Inflammatory macrophage treated with lipopolysaccharide for 1 hour (primary cell): ENCODE measurements at places on chromosomes 4 and X.
A peak's percentile ranks its signal among the peaks of the same experiment; 100 is the strongest.

DNA sequence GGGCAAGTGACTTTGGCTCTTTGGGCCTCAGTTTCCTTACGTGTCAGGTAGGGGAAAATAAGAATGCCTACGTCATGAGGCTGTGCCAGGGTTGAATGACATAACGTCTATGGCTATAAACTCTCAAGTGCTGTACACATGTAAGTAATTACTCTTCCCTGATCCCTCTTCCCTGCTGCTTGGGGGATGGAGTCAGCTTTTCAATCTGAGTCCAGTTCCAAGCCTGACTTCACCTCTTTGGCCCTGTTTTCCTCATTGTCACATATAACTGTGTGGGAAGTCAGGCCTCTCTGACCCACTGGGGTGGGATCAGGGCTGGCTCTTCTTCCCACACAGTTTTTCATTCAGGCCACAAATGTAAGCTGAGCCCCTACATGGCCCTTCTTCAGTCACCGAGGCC lies 11.4 kb upstream of the CITED1 start:
- DNase-seq = no peak

DNA sequence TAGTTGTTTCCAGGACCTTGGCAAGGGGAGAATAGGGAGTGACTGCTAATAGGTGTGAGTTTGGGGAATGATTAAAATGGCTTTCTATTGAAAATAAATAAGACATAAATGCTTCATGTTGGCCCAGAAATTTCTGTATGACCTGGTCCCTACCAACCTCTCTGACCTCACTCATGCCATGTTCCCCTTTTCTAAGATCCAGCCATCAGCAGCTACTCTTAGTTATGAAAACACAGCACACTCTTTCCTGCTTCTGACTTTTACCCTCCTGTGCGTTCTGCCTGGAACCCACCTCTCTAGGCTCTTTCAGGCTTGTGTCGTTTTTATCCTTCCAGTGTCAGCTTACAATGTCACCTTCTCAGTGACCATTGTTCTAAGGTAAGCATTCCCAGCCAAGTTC lies 14.8 kb upstream of the CXCL5 start:
- no peak for DNase-seq

GRCh38 chrX:22424919-22425318 lies 152.2 kb downstream of the CBLL2 start:
- DNase-seq = no peak

- no peak for DNase-seq
These were observed 137.6 kb downstream of the TENM3 start for GRCh38 chr4:182380771-182381181.

DNA sequence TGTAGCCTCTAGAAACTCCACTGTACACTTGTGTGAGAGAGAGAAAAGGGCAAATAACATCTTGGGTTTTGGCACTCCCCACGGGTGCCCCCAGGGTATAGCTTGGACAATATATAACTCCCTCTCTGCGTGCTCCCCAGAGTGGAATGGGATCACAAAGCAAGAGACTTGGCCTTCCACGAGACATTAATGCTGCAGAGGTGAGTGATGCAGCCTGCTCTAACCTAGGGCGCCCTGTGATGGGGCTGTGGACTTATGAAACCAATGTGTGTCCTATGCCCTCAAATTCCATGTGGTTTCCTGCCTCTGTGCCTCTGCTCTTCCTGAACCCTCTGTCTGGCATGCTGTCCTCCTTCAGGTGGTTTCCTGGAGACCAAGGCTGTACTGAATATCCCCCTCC lies 22.0 kb upstream of the FAM9C start:
- DNase-seq = no peak

- DNase-seq = peak; percentile 68
These were observed 1602.4 kb upstream of the ADGRL3 start for GRCh38 chr4:59597536-59598329.

GRCh38 chr4:2254665-2255500 lies 7.0 kb downstream of the MXD4 start:
- no peak for DNase-seq

GRCh38 chr4:153439831-153440230 lies 26.3 kb upstream of the TMEM131L start:
- DNase-seq = no peak

GRCh38 chr4:137082061-137082460 lies 450.2 kb downstream of the PCDH18 start:
- no peak for DNase-seq

- no peak for DNase-seq
These were observed 425.0 kb downstream of the MID1IP1 start for GRCh38 chrX:39226251-39226650.

GRCh38 chr4:88447371-88448095 lies 9.4 kb upstream of the HERC5 start:
- DNase-seq = no peak

- DNase-seq = peak; percentile 35
These were observed 73.9 kb upstream of the MED14 start for GRCh38 chrX:40809210-40809609.

- DNase-seq = no peak
These were observed 9.0 kb upstream of the BCOR start for GRCh38 chrX:40106676-40107290.

GRCh38 chr4:6110681-6111353 lies 89.5 kb downstream of the JAKMIP1 start:
- DNase-seq = no peak

GRCh38 chr4:26574563-26574962 lies 9.3 kb upstream of the TBC1D19 start:
- no peak for DNase-seq

DNA sequence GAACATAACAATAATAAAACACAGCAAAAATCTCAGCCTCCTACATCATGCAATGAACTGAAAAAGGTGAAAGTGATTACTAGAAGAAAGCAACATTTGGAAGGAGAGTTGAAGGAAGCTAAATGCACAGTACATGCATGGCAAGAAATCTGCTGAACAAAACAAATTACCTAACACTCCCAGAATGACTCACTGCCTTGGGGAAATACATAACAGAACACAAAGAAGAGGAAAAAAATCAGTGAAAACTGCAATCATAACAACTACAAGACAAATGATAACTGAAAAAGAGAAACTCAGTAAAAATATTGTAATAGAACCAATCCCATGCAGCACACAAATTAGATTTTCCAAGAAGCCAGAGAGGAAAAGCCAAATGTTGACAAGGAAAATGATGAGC lies 1513.2 kb downstream of the ARAP2 start:
- DNase-seq = no peak
